Activated CD4-positive, alpha-beta T cell treated with anti-CD3 and anti-CD28 coated beads for 24 hours (primary cell): ENCODE measurements at places on chromosomes 3 and 15.

- DNase-seq, result no peak
These were observed 41.9 kb downstream of the MRPS25 start for GRCh38 chr3:15023249-15023648.

DNA sequence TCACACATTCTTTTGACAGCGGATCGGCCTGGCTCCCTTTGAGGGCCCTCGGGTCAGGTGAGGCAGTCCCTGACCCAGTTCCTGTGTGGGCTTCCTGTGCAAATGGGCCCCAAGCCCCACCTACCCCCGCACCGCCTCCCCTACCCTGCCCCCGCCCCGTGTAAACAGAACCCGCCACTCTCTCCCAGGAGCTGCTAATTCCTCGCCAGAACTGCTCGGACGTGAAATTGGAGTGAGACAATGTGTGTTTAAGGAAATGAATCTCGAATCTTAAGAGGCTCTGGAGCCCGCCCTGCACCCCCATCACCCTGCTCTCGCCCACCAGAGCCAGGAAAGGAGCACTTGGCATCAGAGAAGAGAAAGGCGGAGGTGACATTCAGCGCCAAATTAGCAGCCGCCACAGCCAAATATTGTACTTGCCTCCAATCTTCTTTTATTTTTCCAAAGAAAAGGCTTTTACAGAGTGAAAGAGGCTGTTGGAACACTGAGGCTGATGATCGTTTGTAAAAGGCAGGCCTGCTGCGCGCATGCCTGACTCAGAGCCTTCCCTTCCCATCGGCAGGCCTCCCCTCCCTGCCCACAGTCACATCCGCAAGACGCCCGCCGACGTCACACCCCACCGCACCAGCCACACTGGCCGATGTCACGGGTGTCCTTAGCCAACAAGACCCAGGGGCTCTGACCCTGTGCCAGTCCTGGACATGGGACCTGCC, 53.1 kb downstream of the CACNA2D2 start:
- peak; percentile 18 for DNase-seq

DNA sequence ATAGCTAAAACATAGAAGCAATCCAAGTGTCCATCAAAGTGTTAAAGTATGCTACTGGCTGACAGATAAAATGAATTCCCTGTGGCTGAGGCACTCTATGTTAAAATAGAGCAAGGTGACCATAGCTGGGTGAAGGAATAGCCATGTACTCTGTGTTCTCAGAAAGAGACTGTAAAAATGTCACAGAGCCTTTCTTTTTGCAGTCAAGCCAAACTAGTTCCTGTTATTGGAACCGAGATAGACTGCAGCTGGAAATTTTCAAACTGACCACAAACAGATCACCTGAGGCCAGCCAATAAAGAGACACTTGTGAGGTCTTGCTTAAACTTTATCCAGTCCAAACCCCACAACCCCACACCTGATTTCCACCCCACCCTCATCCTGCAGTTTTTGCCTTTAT, 422.8 kb upstream of the NAALADL2 start:
- DNase-seq, result no peak

GRCh38 chr3:16508591-16508995, 4.9 kb downstream of the RFTN1 start:
- no peak for DNase-seq

GRCh38 chr3:156718622-156719306, 44.4 kb downstream of the TIPARP start:
- no peak for DNase-seq

GRCh38 chr3:64621726-64622395, 65.9 kb downstream of the ADAMTS9 start:
- DNase-seq, result no peak

DNA sequence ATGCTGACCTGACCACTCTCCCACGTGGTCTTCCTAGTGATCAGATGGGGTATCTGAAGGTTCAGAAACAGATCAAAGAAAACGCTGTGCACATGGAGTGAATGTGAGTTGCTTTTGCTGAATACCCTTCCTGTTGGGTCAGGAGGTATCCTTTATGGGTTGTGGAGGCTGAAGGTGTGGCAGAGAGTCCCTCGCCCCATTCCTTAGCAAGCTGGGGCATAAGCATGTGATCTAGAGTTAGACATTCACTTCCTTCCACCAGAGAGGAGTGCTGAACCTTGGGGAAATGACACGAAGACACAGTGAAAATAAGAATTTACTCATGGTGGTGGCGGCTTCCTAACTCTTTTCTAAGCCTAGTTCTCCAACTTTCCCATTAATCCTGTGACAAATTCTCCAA, 27.8 kb upstream of the SPTBN5 start:
- no peak for DNase-seq

GRCh38 chr3:15520185-15520584, 1.3 kb downstream of the COLQ start:
- DNase-seq, result no peak

DNA sequence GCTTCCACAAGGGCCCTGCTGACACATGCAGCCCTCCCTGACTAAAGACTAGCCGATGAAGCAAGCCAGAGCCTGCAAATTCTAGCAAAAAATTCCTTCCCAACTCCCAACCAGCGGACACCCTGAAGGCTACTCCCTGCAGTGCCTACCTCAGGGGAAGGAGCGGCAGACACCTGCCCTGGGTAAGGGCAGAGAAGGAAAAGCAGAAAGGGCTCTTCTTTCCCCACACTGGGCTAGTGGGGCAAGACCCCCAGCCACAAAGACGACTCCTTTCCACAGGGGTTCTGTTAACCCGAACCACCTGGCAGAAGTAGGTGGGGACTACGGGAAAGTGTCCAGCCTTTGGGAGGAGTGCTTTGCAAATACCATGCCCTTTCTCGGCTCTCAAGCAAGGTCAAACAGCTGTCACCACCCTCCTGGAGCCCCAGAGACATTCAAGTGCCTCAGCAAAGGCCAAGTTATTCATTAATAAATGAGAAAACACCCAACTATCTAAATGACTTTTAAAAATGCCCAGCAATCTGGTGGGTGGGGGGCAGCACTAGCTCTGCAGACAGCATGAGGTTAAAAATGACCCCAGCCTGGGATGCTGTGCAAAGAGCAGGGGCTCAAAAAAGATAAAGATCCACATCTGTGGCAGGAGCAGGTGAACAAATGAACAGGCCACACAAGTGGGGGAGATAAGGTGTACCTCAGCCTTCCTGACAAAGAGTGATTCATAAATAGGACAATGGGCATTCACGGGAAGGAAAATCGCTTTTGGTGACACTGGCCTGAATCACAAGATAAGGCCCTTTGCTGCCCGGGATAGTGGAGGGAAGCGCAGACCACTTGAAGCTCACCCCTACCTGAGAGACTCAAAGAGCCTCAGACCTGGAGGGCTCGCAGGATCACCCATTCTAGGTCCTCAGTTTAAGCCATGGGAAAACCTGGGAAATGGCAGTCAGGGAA, 33.0 kb downstream of the CCDC12 start:
- no peak for DNase-seq

DNA sequence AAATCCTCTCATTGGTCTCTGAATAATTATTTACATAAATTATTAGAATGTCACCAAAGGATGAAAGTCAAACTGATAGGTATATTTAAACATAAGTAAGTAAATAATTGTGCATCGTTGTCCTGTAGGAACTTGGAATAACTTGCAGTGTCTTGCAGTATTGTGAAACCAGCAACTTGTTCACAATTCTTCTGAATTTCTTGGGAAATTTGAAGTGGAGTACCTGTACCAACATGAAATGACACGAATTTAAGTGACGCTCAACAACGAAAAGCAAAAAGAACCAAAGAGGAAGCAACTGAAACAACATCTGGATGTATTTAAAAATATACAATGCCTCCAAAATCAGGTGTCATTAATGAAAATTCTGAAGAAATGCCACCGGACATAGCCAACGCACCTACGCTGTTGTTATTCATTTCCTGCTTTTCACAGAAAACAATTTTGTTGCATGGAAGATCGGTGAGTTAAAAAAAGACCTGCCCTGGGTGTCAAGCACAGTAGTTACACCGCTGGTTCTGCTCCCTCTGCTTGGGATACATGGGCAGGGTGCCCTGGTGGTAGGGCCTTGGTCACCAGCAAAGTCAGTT, 112.5 kb downstream of the RPLP1 start:
- DNase-seq, result no peak

- no peak for DNase-seq
These were observed 3.1 kb downstream of the HMCES start for GRCh38 chr3:129281726-129282125.

- DNase-seq, result no peak
These were observed 23.7 kb downstream of the ALPK3 start for GRCh38 chr15:84840741-84841429.

- no peak for DNase-seq
These were observed 88.0 kb upstream of the ACKR4 start for GRCh38 chr3:132509096-132509495.

- DNase-seq, result no peak
These were observed 474.2 kb upstream of the ZNF385D start for GRCh38 chr3:22225161-22225560.

- DNase-seq, result no peak
These were observed 4.3 kb upstream of the GPR160 start for GRCh38 chr3:170033489-170033888.

DNA sequence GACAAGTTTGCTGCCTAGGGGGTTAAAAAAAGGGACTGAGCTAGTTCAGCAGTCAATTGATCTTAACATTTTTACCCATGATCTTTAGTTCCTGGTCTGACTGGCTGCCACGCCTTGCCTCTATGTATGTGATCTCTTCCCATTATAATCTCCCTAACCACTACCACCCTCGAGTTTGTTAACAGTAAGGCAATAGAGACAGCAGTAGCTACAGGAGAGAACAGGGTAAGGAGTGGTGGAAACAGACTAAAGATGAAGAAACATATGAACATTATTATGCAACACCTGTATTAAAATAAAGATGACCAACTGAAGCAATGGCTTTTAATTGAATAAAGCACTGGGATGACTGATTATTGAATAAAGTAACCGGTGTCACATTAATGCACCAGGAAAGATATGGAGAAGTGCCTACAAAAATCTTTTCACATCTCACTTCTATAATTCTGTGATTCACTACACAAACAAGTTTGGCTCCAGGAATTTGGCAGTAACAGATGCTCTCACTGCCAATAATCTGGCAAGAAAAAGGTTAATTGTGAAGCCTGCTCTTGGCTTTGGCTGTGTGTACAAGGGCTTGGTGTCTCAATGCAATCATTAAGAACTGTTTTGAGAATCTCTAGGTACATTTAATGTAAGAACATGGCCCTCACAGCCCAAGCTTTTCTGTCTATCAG, 95.7 kb downstream of the HHLA2 start:
- no peak for DNase-seq

DNA sequence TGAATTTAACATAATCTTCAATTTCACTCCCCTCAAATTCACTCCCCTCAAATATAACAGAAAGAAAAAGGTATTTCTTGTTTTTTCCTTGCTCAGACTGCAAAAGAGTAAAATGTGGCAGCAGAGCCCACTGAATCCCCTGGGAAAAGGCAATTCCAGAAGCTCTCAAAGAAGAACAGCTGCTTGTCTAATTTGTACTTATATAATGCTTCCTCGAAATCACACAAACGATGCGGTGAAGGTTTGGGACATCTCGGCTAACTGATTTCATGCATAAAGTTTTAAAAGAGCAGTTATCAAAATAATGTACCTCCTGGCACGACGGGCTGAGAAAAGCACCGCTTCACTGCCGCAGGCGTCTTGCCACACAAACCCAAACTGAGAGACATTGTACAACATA, 10.7 kb downstream of the BDH1 start:
- DNase-seq, result no peak

GRCh38 chr3:162629372-162629771, 1132.8 kb downstream of the OTOL1 start:
- no peak for DNase-seq

DNA sequence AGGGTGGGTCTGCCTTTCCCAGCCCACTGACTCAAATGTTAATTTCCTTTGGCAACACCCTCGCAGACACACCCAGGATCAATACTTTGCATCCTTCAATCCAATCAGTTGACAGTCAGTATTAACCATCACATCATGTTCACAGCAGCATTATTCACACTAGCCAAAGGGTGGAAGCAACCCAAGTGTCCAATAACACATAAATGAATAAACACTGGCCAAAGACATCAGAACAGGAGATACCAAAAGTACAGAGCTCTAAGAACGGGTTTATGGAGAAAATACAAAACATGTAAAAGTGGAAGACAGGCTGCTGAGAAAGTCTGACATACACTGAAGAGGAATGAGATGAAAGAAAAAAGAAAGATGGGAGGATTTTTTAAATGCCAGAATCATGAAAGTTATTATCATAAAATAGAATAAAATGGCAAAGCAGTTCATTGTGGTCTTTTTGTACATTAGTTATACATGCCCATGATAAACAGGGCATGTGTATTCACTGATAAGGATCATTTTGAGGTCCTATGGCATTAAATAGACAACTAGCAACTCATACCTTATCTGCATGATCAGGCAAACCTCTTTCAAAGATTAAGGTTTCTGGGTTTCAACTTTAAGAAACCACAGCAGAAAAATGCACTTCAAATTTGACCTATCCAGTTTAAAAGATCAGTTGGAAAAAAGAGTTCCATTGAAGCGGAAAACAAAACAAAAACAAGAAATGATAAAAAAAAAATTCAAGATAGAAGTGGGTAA, 22.9 kb downstream of the DNAAF4 start:
- no peak for DNase-seq
